Forelimb muscle (tissue), 1 donor: ENCODE measurements at places on chromosomes 13 and 19. TPM values are rescaled to one million over a fixed set of nuclear protein-coding genes. Genes with fewer than 3 reads are reported as not detected.

The ZNF784 gene
- 10.0 TPM for polyA plus RNA-seq

DNA sequence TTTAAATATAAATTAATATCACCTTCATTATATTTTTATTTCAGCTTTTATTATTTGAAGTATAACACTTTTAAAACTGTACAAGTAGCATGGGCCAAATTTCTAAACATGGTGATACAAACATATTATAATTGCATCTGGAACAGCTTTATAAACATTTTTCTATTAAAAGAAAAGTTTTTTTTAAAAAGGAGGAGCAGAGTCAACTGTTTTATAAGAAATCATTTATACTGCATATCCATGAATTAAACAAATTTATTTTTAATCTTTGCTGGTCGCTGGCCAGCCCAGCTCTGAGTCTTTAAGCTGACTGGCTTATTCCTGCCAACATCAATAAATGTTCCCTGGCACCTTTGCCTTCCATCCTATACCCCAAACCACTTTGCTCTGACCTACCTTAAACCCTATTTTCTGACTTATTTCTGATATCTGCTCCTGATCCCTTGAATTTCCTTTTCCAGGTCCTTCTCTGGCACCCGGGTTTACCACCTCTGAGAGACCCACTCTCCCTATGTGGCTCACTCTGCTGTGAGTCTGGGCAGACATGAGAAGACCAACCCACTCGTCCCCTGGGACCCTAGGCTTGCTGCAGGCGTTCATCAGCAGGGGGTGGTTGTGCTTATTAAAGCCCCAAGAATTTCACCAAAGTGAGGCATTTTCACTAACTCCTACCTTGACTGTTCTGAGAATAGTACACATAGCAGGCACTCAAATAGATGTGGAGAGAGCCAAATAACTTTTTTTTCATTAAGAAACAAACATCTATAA, 220.3 kb downstream of the KLF12 start:
- DNase-seq: no peak

GRCh38 chr13:54029226-54029625, 1000.6 kb downstream of the OLFM4 start:
- no peak for DNase-seq

- DNase-seq: no peak
Observed at GRCh38 chr13:24737042-24737441, 26.9 kb upstream of the RNF17 start.

DNA sequence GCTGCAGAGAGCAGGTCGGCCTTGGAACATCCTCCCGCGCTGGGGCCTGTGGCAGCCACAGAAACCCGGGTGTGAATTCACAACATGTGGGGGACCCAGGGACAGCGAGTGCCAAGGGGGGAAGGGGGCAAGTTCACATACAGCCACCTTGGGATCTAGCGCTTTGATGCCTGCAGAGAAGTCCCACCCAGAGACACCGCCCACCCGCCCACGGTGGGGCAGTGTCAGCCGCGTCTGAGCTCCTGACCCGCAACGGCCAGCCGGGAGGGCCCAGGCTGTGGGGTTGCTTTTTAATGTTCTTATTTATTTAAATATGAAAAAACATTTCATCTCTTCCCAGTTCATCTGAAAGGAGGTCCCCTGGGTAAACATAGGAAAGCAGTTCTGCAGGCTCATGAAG, 12.9 kb downstream of the MYDGF start:
- no peak for DNase-seq
